Activated CD4-positive, alpha-beta T cell treated with anti-CD3 and anti-CD28 coated beads for 1 hour (primary cell): ENCODE measurements at places on chromosomes 7 and 10.

GRCh38 chr7:95509199-95509598 is 23.5 kb downstream of the ASB4 start:
- no peak for DNase-seq

DNA sequence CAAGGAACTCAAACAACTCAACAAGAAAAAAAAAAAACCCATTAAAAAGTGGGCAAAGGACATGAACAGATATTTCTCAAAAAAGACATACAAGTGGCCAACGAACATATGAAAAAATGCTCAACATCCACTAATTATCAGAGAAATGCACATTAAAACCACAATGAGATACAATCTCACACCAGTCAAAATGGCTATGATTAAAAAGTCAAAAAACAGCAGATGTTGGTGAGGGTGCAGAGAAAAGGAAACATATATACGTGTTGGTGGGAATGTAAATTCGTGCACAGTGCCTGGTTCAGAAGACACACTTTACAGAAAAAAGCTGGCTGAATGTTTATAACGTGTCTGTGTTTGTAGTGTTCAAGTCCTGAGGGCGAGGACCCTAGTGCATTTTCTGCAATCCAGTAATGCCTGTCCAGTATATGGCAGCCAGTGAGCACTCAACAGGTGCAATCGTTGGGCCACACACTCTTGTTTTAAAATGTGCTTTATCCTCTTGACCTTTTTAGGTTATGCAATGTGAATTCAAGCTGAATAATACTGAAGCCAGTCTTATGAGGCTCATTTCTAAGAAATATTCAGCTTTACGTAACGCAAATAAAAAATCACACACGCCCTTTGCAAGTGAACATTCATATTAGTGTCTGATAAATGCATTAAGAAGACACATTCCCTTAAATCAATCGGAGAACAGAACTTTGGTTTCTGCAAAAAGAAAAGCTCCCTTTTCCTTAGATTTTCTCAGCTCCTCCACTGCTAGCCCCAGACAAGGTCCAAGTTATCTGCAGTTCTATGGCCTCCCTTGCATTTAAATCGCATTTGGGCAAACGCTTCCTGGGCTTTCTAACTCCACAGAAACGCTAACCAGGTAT is 813 bp upstream of the MTURN start:
- no peak for DNase-seq

- no peak for DNase-seq
Observed at GRCh38 chr7:103381280-103382031, 34.0 kb downstream of the PSMC2 start.

DNA sequence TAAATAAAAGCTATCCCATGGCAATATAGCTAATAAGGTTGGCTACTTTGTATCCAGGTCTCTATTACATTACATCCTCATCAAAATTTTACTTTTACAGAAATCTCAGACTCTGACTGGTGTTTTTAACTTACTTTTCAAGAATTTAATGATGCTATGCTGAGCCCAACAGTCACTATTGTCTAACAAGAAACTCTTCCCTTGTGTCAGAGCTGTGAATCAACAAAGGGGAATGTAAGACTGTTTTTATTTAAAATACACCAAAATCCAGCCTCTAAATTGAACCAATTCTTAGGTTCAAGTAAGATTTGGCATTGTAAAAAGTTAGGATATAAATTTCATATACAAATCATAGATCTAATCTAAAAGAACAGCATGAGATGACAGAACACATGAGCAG is 7.0 kb downstream of the RTKN2 start:
- no peak for DNase-seq

- no peak for DNase-seq
Observed at GRCh38 chr10:112614072-112614471, 167.1 kb downstream of the VTI1A start.

DNA sequence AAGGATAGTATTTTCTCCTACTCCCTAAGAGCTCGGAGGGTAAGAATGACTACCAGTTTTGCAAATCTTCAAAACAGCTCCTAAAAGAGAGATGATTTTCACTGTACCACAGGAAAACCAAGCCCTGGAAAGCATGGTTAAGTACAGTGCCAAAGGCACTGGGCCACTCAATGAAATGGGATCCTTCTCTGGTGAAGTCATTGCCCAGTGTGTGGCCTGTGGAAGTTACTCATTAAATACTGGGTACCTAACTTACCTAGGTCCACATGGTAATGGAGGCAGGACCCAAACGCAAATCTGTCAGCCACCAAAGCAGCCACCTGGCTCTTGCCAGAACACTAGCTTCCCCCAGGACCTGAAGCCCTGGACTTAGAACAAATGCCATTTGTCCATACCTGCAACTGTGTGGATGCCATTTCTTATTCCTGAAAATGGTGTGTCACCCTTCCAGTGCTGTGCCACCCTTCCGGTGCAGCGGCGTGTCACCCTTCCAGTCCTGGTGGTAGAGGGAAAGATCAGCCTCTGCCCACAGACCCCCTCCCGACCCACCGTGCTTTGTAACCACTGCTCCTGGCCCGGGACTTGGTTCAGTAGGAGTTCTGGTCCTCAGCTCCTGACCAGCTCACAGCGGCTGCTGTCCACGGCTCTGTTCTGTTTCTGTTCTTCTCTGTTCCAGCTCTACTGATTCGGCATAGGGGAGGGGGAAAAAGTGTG is 659.2 kb downstream of the SDK1 start:
- DNase-seq = no peak

- no peak for DNase-seq
Observed at GRCh38 chr7:91140982-91141381, 123.3 kb upstream of the FZD1 start.

GRCh38 chr10:86045896-86046295 is 320.7 kb downstream of the GRID1 start:
- no peak for DNase-seq

GRCh38 chr10:22436526-22436892 is 91.2 kb downstream of the SPAG6 start:
- DNase-seq = no peak

DNA sequence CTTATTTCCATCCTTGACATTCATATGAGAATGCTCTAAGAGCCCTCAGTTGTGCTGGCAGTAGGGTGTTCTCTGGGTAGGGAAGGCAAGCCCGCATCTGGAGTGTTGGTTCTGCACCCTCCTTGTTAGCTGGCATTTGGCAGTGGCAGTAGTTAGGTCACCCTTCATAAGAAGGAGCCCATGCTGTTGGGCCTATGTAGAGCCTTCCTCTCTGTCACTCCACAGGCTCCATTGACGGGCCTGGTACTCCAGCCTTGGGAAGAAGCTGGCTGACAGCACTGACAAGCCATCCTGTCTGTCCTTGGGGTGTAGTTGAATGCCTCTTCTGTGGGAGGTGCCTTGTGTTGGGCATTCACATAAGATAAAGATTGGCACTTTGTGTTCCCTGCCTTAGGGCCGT is 89.7 kb downstream of the BMPR1A start:
- no peak for DNase-seq

DNA sequence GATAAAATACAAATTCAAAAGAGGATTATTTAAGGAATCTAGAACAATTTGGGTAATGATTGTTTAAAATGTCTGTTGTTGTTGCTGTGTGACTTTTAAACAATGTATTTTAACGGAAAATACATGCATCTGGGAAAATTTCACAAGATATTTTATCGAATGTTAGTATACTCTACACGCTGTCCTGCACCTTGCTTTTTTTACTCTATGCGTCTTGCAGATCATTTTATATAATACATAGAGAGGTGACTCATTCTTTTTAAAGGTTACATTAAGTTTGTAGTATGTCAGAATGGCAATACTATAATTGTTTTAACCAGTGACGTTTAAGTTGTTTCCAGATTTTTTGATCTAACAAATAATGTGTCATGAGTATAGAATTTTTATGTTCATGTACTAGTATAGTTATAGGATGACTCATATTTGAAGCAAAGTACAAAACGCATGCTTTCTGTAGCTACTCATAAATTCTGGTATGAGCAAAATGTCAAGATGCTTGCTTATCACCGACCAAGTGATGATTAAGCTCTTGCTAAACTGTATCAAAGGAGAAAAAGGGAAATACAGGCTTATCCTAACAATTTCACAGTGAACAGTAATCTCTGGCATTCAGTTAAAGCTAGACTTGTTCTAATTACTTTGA is 4.9 kb downstream of the DKK1 start:
- no peak for DNase-seq

DNA sequence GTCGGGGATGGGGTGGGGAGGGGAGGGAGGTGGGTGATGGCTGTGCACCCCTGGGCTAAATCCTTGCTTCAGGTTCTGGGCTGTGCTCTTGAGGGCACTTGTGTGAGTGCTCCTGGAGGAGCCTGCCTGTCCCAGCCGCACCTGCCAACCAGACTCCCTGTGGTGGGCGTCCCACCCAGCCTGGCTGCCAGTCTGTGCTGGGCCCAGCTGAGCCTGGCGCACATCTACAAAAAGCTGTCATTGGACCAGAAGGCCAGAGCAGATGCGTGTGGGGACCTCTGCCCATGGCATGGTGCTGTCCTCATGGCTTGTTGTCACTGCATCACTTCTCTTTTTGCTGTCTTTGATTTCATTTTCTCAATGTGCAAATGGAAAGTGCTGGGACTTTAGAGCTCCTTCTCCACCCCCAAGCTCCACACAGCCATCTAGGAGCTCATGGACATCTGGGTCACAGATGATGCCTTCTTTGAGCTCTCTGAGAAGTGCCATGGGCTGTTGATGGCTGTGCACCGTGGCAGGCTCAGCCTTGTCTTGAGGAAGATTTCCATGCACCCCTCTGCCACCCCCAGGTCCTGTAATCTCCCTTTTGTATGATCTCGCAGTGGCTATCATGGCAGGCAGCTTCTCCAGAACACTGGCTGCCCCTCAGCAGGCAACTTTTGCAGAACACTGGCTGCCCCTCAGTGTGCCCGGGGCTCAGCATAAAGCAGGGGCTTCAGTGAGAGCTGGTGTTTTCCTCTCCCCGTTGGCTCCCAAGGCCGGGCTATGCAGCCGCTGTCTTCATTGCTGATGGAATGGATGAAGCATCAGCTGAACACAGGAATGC is 83.9 kb downstream of the ADCY1 start:
- no peak for DNase-seq

GRCh38 chr10:76336213-76336963 is 905.0 kb downstream of the LRMDA start:
- no peak for DNase-seq
